Activated gamma-delta T cell treated with anti-CD3 and anti-CD28 coated beads, Interleukin-2, amount 50 U/mL, for 16 hours (primary cell): ENCODE measurements at places on chromosomes 11 and 22.

DNA sequence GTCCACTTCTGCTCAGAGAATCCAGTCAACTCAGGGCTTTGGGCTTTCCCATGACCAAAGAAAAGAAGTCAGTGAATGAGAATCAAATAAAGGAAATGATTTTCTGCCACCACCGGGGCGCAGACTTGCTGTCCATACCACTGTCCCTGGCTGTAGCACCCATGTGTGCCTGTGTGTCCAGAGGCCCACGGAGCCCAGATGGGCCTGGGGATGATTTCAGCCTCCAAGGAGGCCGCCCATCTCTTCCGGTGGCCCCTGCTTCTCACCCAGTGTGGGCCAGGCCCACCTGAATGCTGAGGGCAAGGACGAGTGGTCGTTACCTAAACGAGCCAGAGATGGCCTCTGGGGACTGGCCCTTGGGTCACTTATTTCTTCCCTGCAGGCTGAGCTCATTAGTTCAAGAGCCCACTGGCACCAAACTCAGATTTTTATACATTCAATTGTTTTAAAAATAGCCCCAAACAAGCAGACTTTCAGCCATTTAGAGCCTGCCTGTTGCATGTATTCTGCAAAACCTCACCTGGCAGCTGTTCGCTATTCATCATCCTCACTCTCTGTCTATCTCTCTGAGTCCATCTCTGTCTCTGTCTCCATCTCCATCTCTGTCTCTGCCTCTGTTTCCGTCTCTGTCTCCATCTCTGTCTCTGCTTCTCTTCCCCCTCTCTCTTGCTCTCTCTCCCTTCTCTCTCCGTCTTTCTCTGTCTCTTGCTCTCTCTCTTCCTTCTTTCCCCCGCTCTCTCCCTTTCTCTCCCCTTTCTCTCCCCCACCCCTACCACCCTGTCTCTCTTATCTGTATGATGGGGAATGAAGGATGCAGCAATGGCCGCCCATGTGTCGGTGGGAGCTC, 24.2 kb downstream of the KRTAP5-5 start:
- no peak for DNase-seq

DNA sequence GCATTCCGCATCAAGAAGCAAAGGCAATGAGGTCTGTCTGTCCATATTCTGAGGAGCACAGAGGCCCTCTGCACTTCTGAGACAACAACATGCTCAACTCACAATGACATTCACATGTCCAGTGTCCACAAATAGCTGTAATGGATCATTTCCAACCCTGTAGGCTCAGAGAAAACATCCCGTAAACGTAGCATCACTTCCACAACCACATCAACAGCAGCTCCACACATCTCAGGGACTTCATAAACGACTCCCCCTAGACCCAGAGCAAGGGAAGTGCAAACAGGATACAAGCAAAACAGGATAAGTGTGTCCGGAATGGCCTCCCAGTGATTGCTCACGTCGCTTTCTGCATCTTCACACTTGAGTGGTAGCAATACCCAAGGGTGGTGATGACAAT, 100.2 kb downstream of the SYN3 start:
- DNase-seq, result no peak

DNA sequence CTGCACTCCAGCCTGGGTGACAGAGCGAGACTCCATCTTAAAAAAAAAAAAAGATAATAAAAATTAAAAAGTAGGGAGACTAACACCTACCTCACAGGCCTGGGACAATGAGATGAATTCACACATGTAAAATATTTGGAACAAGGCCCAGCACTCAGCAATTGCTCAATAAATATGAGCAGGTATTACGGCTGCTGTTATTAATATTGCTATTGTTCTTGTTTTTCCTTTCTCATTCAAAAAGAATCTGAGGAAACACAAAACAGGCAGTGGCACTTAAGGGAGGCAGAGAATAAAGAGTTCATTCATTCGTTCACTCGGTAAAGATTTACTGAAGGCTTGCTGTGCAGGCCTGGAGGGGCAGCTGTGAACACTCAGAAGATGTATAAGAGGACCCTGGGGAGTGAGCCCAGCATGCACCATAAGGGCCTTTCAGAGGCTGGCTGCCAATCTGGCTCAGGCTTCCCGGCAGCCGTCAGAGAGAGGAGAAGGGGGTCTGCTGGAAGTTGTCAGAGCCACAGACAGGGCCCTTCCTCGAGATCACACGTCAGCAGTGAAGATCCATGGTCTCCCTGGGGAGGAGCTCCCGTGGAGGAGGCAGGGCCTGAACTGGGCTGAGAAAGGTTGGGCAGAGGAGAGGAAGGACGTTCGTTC, 51.6 kb upstream of the TCF20 start:
- DNase-seq, result no peak

GRCh38 chr22:47665151-47665550, 902.7 kb downstream of the TBC1D22A start:
- no peak for DNase-seq

- no peak for DNase-seq
Measured at GRCh38 chr11:6307876-6308275, 12.4 kb downstream of the CAVIN3 start.

DNA sequence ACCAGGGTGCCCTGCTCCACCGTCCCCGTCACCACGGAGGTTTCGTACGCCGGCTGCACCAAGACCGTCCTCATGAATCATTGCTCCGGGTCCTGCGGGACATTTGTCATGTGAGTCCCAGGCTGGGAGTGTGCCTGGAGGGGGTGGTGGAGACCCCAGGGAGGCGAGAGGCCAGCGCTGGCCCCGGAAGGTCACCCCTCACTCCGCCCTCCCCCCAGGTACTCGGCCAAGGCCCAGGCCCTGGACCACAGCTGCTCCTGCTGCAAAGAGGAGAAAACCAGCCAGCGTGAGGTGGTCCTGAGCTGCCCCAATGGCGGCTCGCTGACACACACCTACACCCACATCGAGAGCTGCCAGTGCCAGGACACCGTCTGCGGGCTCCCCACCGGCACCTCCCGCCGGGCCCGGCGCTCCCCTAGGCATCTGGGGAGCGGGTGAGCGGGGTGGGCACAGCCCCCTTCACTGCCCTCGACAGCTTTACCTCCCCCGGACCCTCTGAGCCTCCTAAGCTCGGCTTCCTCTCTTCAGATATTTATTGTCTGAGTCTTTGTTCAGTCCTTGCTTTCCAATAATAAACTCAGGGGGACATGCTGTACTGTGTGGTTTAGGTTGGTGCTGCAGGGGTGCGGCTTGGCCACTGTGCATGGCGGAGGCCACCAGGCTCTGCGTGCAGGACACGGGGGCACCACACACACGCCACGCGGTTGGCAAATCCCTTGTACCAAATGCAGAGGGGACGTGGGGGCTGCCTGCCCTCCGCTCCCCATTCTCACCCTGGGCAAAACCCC, 35.4 kb downstream of the MUC2 start:
- DNase-seq, result no peak

- no peak for DNase-seq
Measured at GRCh38 chr11:69435161-69435986, 46.1 kb upstream of the LINC01488 start.

- no peak for DNase-seq
Measured at GRCh38 chr11:8330896-8331295, 67.2 kb upstream of the LMO1 start.
